Aorta (tissue), 5 donors: ENCODE measurements at places on chromosomes 2 and 18. TPM values are rescaled to one million over a fixed set of nuclear protein-coding genes. Genes with fewer than 3 reads are reported as not detected.

The FTCDNL1 gene
- polyA plus RNA-seq = not detected

The SIX2 gene
- polyA plus RNA-seq = 1.8 TPM

The FNDC4 gene
- 39.0 TPM for polyA plus RNA-seq

DNA sequence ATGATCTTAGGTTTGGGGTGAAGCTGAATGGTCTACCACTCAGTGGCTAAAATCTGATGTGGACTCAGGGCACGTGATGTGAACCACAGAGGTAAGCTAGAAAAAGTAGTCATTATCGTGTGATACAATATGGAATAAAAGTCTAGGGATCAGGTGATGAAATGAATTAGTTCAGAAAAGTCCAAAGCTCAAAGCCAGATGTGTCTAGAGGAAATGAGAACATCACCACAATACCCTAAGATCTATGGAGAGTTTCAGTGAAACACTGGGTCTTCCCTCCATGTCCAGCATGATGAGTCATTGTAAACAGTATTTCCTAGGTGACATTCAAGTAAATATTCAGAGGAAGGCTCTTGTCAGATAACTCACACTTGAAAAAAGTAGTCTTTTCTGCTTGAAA is 1257.4 kb upstream of the ZEB2 start:
- DNase-seq = no peak
- no peak overlapping the region for H3K27ac ChIP-seq
- no peak overlapping the region for H3K4me3 ChIP-seq
- no peaks in the 10 kb centered on the region for H3K4me1 ChIP-seq
- H3K36me3 ChIP-seq = no peaks in the 10 kb centered on the region

GRCh38 chr2:24613154-24613814 is 122.2 kb downstream of the NCOA1 start:
- no peak for DNase-seq
- H3K4me1 ChIP-seq = no peaks in the 10 kb centered on the region
- no peaks in the 10 kb centered on the region for H3K27me3 ChIP-seq
- no peak overlapping the region for H3K4me3 ChIP-seq
- H3K36me3 ChIP-seq = no peaks in the 10 kb centered on the region

DNA sequence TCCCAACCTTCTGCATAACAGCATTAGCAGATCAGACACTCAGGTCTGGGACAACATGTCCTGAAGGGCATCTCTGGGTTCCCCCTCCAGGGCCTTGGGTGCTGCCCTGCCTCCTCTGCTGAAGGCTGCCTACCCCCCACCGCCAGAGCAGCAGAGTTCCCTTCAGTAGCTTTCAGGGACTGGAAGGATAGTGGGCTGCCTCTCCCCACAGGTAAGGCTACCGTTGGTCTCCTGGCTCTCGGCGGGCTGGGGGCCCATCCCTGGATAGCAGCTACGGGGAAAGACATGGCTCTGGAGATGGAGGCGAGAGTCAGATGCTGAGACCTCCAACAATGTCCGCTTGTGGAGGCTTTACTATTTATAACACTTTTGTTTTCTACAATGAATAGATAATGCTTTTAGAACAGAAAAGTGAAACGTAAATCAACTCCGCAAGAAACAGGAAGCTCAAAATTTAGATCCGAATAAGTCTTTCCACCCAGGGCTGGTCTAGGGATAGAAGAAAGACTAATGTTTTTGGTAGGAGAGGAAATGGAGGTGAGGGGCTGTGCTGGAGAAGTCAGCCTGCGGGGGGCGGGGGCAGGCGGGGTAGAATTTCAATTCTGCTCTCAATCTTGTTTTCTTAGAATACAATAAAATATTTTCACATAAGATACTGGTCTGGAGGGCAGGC is 58.4 kb downstream of the ARL4C start:
- no peaks in the 10 kb centered on the region for H3K36me3 ChIP-seq
- no peaks in the 10 kb centered on the region for H3K4me1 ChIP-seq
- no peak overlapping the region for H3K27ac ChIP-seq
- H3K4me3 ChIP-seq = no peak overlapping the region
- no peak for DNase-seq

DNA sequence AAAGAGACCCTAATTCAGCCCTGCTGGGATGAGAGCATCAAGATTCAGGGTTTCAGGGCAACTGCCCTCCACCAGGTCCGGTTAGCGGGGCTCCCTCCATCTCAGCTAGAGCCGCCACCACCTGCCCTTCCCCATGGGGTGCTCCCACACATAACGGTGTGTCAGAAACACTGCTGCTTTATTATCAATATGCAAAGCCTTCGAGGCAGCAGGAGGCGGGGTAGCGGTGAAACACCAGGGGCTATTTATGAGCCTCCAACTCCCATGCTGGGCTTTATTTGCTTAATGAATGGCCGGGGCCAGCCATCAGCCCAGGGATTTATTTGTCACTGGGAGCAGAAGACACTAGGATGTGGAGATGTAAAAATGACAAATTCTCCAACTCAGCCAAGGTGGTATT is 109.8 kb downstream of the GALNT14 start:
- no peaks in the 10 kb centered on the region for H3K27me3 ChIP-seq
- H3K27ac ChIP-seq = no peak overlapping the region
- H3K36me3 ChIP-seq = no peaks in the 10 kb centered on the region
- H3K4me1 ChIP-seq = no peaks in the 10 kb centered on the region
- H3K4me3 ChIP-seq = no peak overlapping the region

- H3K36me3 ChIP-seq = no peaks in the 10 kb centered on the region
- no peak overlapping the region for H3K27ac ChIP-seq
- H3K27me3 ChIP-seq = no peaks in the 10 kb centered on the region
- H3K4me1 ChIP-seq = no peaks in the 10 kb centered on the region
- DNase-seq = no peak
- no peak overlapping the region for H3K4me3 ChIP-seq
These were observed 226.9 kb downstream of the VAPA start for GRCh38 chr18:10140461-10141282.

DNA sequence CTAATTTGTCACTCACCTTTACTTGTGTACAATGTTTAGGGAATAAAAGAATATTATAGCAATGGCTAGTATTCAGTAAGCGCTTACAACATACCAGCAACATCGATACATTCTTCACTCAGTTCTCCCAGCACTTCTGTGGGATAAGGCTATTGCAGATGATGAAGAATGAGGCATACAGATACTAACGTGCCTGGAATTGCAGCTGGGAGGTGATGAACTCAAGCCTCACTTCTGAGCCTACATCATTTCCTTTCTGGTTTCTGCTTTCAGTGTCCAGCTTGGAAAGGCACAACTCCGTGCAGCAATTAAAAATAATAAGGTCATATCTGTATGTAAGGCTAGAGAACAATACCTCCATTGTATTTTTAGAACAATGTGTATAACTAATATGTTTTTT is 95.4 kb upstream of the AQP4 start:
- H3K27ac ChIP-seq = no peak overlapping the region
- peaks cover 2% of the 10 kb centered on the region for H3K4me1 ChIP-seq
- no peak for DNase-seq
- no peaks in the 10 kb centered on the region for H3K27me3 ChIP-seq
- H3K36me3 ChIP-seq = no peaks in the 10 kb centered on the region

DNA sequence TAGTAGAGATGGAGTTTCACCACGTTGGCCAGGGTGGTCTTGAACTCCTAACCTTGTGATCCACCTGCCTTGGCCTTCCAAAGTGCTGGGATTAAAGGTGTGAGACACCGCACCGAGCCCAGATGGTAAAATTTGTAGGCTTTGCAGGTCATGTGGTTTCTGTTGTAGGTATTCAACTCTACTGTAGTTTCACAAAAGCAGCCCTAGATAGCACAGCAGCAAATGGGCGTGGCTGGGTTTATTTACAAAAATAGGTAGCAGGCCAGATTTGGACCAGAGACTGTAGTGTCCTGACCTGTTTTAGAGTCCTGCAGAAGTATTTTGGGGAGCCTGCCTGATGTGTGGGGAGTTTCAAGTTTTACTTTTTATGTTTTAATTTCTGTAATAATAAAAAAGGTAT is 84.1 kb upstream of the RASGRP3 start:
- H3K27me3 ChIP-seq = no peaks in the 10 kb centered on the region
- no peak for DNase-seq
- H3K4me3 ChIP-seq = no peak overlapping the region
- H3K36me3 ChIP-seq = no peaks in the 10 kb centered on the region
- no peak overlapping the region for H3K27ac ChIP-seq

- H3K4me3 ChIP-seq = no peak overlapping the region
- H3K4me1 ChIP-seq = no peaks in the 10 kb centered on the region
- H3K27me3 ChIP-seq = no peaks in the 10 kb centered on the region
- H3K36me3 ChIP-seq = no peaks in the 10 kb centered on the region
- DNase-seq = no peak
These were observed 216.7 kb downstream of the TMEM163 start for GRCh38 chr2:134502104-134502503.

GRCh38 chr2:8549273-8549922 is 132.5 kb upstream of the ID2 start:
- no peaks in the 10 kb centered on the region for H3K36me3 ChIP-seq
- H3K4me3 ChIP-seq = no peak overlapping the region
- no peaks in the 10 kb centered on the region for H3K4me1 ChIP-seq
- no peak for DNase-seq
- no peak overlapping the region for H3K27ac ChIP-seq
